ENCODE measurements at places on chromosomes 5 and 9. TPM values are rescaled to one million over a fixed set of nuclear protein-coding genes. Genes with fewer than 3 reads are reported as not detected.

The SPATA31C1 gene
- 0.04 TPM for total RNA-seq

The PIP5K1B gene
- 1.2 TPM for total RNA-seq

The JAKMIP2 gene
- total RNA-seq: 2.0 TPM

The BAAT gene
- total RNA-seq: 0.66 TPM

The PCDHB7 gene
- total RNA-seq: 2.1 TPM

The DMRT3 gene
- 0.09 TPM for total RNA-seq
